ENCODE measurements at places on chromosomes 2 and 18.

DNA sequence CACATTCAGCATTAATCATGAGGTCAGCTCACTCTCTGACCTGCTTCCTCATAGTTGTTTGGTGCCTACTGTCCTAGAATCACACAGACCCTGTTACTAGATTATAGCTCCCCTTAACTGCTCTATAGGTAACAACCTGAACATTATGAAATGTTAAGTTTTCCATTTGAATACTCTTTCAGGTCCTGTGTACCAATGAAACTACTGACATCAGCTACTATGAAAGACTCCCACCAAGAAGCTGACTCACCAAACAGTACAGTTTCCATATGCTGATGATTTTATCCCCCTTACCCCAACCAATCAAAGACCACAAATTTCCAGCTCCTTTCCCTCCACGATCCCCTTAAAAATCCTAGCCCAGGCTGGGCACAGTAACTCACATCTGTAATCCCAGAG lies 56.3 kb downstream of the SRBD1 start:
- no peak for DNase-seq

DNA sequence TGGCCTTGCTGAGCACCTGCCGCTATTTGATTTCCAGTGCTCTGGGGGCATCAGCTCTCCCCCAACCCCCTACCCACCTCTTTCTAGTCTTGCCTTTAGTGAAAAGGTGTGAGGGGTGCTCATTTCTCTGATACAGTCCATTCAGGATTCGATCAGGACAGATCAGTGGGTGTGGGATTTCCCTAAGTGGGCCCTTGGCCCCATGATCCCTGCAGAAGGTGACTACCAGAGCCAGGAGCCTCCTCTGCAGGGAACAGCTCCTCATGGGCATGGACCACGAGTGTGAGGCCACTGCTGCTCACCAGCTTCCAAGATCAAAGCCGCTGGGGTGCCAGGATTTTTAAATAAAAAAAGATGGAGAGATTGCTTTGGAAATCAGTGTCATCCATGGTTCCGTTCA lies 835.2 kb upstream of the ID2 start:
- DNase-seq: peak; percentile 42

- peak; percentile 81 for DNase-seq
These were observed 115.6 kb upstream of the OTOS start for GRCh38 chr2:240255811-240256703.

DNA sequence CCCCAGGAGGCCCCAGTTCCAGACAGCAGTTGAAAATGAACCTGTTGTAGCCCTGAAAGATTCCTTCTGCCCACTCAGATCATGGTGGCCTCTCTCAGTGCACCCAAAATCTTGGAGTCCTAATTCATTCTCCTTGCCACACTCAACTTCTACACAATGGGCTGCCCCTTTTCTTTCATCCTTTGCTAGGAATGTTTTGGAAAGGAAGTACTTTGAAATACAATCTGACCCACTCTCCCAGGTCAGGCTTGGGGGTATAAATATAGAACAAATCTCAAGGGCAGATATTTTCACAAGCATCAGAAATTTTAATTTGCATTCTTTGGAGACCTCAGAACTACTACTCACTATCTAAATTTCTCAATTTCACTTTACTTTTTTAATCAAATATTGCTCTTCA lies 103.2 kb upstream of the SH3BP4 start:
- no peak for DNase-seq

DNA sequence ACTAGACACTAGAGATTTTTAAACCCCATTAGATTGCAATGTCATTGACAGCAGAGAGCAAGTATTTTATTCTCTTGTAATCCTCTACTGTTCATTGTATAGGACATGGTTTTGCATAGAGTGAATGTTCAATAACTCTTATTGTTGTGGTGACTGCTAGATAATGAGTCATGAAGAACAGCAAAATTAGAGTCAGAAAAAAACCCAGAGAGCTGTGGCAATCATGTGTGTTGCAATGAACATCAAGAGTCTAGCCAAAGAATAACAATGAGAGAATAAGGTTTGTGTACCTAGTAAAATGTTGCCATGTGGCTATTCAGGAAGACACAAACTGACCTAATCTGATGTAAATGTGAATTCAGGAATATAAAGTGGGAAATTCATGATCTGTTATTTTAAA lies 684.0 kb downstream of the DSC3 start:
- DNase-seq: no peak

- peak; percentile 85 for DNase-seq
These were observed 46.9 kb upstream of the MYO1B start for GRCh38 chr2:191198271-191198670.

DNA sequence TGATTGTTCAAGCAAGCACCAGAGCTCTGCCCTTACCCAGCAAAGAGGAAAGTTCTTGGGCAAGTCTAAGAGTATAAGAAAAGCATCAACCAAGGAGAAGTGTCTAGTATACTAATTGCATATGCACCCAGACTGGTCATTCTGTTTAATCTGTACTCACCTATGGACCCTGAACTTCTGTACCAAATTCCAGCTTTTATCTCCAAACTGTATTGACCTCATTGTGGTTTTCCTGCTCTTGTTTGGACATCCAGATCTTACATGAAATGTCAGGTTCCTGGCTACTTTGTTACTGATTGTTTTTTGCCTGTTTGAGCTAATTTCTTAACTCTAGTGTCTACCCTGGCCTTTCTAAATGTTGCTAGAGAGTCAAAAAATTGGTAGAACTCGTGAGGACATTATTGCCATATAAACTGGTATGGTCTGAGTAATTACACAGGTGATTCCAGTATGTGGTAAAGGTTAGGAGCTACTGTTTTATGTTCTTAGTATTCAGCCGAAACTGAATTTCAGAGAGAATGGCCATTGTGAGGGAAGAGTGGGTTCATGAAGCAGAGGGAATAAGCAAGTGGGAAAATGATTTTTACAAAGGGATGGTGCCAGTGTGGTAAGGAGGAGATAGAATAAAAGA lies 146.3 kb downstream of the HNMT start:
- DNase-seq: no peak

DNA sequence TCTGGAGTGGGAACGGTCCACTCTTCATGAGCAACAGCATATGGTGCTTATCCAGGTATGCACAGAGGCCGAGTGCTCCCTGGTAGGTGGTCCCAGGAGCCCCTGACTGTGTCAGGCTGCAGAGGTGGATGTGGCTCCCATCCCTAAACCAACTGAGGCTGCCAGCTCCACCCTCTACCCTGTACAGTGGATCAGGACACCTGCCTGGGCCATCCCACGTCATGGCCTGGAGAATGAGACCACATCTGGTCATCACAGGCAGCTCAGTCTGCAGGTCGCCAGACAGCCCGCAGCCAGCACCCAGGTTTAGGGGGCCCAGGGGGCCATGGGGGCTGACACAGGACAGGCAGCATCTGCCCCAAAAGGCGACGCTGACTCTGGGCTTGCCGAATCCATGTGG lies 100.3 kb upstream of the TMEM18 start:
- DNase-seq: peak; percentile 89

DNA sequence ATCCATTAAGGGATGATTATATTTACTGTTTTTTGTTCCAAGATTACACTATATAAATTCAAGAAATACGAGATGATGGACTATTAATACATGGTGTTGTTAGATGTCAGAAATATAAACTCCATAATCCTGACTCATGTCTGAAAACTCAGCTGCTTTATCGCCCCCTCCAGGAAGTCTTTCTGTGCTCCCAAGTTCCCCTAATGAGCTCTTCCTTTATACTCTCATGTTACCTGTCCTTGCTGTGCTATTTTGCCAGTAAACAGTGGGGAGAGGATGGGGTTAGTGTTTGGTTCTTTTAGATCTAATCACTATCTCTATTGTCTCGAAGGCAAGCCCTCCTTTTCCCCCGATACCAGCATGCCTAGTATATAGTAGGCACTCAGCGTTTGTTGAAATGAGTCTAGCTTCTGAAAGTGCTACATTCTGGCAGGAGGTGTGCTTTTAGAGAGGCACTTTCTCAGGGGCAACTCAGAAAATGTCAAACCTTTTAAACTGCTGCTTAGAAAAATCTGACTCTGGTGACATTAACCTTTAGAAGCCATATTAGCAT lies 21.4 kb upstream of the BARD1 start:
- no peak for DNase-seq

GRCh38 chr2:227095346-227095745 lies 68.7 kb downstream of the COL4A4 start:
- no peak for DNase-seq

DNA sequence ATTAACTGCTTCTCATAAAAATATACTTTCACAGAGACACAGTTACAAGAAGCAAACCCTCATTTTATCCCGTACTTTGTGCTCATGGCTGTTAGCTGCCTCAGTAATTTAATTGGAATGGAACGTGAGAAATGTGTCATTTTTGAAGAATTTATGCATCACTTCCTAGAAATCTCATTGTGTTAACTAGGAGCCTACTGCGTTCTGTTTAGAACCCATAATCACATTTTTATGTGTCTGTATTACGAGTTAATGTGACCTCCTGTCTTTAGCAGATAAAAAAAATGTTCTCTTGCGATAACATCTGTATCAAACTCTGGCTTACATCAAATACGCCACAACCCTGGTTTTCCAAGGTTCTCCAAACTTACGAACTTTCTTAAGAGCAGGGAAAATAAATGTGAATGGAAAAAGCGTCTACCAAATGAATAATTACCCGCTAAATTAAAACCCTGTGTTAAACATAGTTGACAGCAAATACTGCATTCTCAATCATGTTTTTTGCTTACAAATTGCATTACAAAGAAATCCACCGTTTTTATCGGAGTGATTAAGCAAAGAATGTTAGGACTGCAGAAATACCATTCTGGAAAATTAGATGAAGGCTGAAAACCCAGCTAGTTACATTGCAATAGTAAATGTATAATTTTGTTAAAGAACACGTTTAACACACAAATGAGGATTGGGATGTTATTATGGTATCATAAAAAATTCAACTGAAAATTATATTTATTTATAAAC lies 12.1 kb upstream of the GBX2 start:
- no peak for DNase-seq

DNA sequence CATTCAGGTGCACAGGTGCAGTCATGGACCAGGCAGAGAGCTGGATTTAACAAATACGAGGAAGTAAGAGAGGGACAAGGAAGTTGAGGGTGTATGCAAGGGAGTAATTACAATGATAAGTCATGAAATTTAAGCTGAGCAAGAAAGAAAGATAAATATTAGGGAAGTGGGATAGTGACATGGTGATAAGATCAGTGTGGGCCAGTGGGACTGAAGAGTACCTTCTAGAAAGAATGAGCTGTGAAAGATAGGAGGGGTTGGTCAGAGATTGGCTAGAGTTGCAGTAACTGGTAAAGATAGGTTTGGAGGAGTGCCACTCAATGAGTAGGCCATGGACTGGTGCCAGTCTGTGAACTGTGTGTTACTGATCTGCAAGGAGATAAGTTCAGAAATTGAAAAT lies 200.8 kb upstream of the SIX3 start:
- DNase-seq: no peak

DNA sequence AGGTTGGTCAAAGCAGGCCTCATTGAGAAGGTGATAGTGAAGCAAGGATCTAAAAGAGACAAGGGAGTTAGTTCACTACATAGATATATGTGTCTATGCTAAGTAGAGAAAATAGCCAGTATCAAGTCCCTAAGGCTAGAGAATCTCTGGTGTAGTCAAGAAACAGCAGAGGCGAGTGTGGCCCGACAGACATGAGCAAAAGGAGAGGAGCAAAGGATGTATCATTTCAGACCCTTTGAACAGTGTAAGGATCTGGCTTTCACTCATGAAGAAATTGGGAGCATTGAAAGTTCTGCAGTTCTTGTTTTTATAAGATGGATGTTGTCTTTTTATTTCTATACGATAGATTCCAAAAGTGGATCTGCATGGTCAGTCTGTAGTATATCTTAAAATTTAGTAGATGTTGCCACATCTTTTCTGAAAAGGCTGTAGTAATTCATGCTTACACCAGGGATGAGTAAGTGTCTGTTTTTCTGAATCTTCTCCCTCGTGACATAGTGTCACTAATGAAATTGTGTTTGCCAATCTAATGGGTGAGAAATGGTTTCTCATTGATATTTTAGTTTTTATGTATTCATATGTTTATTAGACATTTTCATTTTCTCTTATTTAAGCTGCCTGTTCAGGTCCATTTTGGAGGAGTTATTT lies 18.8 kb downstream of the SP100 start:
- DNase-seq: no peak

GRCh38 chr2:84716564-84716963 lies 164.3 kb downstream of the TRABD2A start:
- peak; percentile 62 for DNase-seq

DNA sequence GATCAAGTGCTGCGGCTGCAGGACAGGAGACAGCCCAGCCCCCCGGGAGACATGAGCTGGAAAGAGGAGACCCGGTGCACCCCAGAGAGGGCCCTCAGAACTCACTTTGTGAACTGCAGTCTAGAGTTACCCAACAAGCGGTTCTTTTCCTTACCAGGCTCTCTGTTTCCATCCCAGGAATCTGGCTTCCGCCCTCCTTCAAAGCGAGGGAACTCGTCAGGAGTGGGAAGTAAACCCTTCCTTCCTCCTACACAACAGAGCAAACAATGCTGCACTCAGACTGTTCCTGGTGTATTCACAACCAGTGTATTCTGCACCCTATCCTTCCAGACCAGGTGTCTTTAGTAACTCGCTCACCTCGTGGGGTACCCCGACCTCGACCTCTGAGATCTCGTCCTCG lies 8.0 kb downstream of the SFT2D3 start:
- peak; percentile 37 for DNase-seq

GRCh38 chr2:241507430-241508239 lies 749 bp downstream of the STK25 start:
- DNase-seq: no peak

- no peak for DNase-seq
These were observed 41.1 kb downstream of the CDC42EP3 start for GRCh38 chr2:37630301-37630700.

DNA sequence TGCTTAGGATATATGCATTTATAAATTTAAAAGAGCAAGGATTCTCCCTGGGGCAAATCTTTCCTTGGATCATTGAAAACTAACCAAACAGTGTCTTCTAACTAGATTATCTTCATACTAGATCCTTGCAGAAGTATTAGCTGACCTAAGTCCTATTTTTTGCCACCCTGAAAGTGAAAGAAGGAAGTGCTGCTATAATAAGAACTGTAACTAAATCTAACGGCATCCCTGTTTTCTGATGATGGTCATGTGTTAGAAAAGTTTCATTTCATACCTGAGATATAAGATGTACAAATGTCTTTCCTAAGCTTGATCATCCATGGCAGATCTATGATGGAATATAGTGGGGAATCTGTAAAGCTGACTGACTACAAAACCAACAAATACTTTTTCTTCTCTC lies 102.7 kb downstream of the MAP2 start:
- DNase-seq: no peak

- DNase-seq: no peak
These were observed 22.7 kb downstream of the CYB5A start for GRCh38 chr18:74268933-74269620.

- DNase-seq: no peak
These were observed 178.0 kb upstream of the SPHKAP start for GRCh38 chr2:228359473-228359872.

- no peak for DNase-seq
These were observed 86.2 kb upstream of the HAAO start for GRCh38 chr2:42878581-42878980.

GRCh38 chr18:58861353-58861752 lies 3.3 kb upstream of the ZNF532 start:
- DNase-seq: no peak
